ENCODE measurements at places on chromosomes 6 and 20. TPM values are rescaled to one million over a fixed set of nuclear protein-coding genes. Genes with fewer than 3 reads are reported as not detected.

GRCh38 chr6:147834084-147834776 lies 325.7 kb downstream of the SAMD5 start:
- no peaks in the 10 kb centered on the region for H3K4me1 ChIP-seq
- H3K4me3 ChIP-seq: no peak overlapping the region
- no peaks in the 10 kb centered on the region for H3K27me3 ChIP-seq
- DNase-seq: no peak
- no peak overlapping the region for H3K27ac ChIP-seq

DNA sequence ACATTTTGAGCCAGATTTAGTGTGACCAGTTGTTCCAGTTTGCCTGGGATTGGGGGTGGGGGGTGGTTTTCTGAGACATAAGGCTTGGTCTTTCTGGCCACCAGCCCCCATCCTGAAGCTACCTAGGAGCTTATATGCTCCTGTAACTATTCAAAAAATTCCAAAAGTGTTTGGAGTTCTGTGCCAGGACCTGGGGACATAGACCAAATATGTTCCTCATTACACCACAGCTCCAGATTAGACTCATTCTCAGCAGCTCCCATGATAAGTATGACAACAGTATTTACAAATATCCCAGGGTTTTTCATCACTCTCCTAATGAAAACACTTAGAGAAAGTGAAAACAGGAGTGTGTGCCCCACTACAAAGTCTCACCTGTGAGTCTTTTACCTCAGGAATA lies 37.8 kb upstream of the RNF144B start:
- H3K36me3 ChIP-seq: no peaks in the 10 kb centered on the region
- peak overlapping the region; percentile 65 for H3K27ac ChIP-seq
- H3K27me3 ChIP-seq: no peaks in the 10 kb centered on the region
- no peak overlapping the region for H3K4me3 ChIP-seq
- peaks cover 11% of the 10 kb centered on the region for H3K4me1 ChIP-seq

GRCh38 chr6:8041913-8042583 lies 22.1 kb downstream of the BLOC1S5 start:
- no peak for DNase-seq
- H3K4me1 ChIP-seq: 0 out of 2 replicates have a peak, but pooled peaks cover under 1% of the 10 kb centered on the region
- no peak overlapping the region for H3K27ac ChIP-seq
- H3K36me3 ChIP-seq: no peaks in the 10 kb centered on the region
- H3K27me3 ChIP-seq: no peaks in the 10 kb centered on the region

GRCh38 chr20:25012616-25013189 lies 20.2 kb upstream of the APMAP start:
- no peak for DNase-seq
- no peak overlapping the region for H3K4me3 ChIP-seq
- no peaks in the 10 kb centered on the region for H3K36me3 ChIP-seq
- H3K27me3 ChIP-seq: no peaks in the 10 kb centered on the region
- peaks cover 16% of the 10 kb centered on the region for H3K4me1 ChIP-seq

DNA sequence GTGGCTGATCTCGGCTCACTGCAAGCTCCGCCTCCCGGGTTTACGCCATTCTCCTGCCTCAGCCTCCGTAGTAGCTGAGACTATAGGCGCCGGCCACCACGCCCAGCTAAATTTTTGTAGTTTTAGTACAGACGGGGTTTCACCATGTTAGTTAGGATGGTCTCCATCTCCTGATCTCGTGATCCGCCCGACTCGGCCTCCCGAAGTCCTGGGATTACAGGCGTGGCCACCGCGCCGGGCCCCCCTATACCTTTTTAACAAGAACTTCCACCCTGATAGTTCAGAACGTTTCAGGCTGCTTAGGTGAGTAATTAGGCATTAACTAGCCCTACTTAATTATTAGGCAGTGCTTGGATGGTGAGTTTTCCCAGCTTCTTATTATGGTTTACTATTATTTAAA lies 552.5 kb downstream of the BCKDHB start:
- H3K27ac ChIP-seq: no peak overlapping the region
- H3K4me3 ChIP-seq: no peak overlapping the region
- no peaks in the 10 kb centered on the region for H3K4me1 ChIP-seq
- no peaks in the 10 kb centered on the region for H3K36me3 ChIP-seq
- DNase-seq: no peak
- H3K27me3 ChIP-seq: no peaks in the 10 kb centered on the region

The CTAGE9 gene
- not detected for total RNA-seq

DNA sequence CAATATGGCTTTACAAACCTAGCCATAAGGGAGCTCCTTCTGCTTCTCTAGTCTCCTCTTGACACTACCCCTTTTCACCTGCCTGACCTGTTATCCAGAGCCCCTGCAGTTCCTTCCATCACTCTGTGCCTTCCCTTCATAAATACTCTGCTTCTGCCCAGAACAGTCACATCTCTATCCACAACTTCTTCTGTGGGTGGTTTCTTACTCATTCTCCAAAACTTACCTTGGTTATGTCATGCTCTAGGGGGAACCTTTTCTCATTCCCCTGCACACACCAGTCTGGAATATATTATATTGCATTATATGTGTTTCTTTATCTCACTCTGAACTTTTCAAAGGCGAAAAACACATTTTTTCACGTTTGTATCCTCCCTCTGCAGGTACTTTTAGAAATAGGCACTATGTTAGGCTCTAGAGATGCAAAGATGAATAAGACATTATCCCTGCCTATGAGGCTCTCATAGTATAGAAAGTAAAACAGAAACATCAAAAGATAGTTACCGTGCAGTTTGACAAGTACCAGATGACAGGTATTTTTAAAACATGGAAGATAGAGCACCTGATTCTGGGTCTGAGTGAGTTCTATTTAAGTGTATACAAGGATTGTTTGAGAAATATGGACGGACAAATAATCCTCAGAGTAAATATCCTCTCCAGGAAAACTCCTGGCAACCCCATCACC lies 51.5 kb downstream of the AIG1 start:
- H3K27me3 ChIP-seq: no peaks in the 10 kb centered on the region
- 0 out of 2 replicates have a peak, but pooled peaks cover 6% of the 10 kb centered on the region for H3K4me1 ChIP-seq
- no peak overlapping the region for H3K4me3 ChIP-seq
- no peak for DNase-seq
- H3K36me3 ChIP-seq: no peaks in the 10 kb centered on the region

DNA sequence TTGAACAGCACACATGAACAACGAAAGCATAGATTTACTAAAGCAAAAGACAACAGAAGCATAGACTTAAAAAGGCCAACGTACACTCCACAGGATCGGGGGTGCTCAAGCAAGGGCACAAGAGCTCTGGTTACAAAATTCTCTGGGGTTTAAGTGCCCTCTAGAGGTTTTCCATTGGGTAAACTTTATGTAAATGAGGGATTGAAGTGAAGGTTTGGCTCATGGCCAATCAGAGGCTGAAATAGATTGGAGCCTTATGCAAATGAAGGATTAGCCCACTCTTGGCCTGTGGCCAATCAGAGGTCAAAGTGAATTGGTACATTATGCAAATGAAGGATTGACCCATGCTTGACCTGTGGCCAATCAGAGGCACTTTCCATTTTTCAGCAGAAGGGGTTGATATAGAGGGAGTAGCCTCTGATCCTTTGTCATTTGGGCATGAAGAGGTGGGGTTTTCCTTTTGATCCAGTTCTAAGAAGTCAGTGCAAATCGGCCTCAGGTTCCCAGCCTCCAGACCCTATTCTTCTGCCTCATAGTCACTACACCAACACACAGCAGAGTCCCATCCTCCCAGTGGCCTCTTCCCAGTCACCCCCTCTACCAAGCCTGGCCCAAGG lies 244.9 kb downstream of the THBS2 start:
- no peaks in the 10 kb centered on the region for H3K36me3 ChIP-seq
- H3K4me3 ChIP-seq: no peak overlapping the region

GRCh38 chr6:154478021-154478700 lies 32.3 kb downstream of the CNKSR3 start:
- H3K4me1 ChIP-seq: peaks cover 15% of the 10 kb centered on the region
- DNase-seq: no peak
- no peak overlapping the region for H3K27ac ChIP-seq

DNA sequence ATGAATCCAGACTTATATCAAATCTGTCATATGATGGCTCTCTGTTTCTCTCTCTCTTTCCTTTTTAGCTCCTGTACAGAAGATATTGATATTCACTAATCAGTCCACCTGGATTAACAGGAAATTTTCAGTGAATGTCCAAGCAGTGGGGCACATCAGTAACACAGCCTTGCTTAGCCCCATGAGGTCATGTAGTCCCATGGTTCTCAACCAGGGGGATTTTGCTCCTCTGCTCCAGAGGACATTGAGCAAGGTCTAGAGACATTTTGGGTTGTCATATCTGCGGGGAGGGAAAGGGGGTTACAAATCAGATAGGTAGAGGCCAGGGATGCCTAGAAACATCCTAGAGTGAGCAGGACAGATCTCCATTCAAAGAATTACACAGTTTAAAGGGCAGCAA lies 810 bp downstream of the GSTA1 start:
- H3K36me3 ChIP-seq: no peaks in the 10 kb centered on the region
- no peaks in the 10 kb centered on the region for H3K4me1 ChIP-seq
- H3K27ac ChIP-seq: no peak overlapping the region
- DNase-seq: no peak

DNA sequence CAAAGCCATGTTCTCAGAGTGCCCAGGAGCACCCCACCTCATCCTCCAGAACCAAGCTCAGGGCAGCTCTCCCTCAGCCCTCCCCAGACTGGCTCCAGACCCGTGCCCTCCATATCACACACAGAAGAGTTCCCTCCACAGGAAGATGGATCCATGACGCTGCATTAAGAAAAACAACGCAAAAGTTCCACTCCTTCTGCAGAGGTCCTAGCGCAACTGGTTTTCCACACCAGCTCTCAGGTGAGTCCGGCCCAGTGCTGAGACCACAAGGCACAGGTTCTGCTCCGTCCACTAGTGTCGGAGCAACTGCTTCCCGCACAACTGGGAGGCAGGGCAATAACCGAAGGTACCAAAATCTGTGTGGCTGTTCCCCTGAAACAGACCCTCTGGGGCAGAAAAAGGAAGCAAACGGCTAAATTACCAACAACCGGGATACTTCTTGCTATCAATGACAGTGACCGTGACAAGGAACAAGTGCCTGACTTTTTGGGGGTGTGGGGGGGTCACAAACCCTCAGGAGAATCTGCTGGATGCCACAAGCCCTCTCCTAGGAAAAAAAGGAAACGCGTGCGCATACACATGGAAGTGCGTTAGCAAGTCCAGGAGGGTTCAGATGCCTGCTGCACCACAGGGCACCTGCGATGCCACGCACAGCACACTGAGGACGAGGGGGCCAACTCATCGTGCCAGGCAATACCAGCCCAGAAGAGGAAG lies 49.2 kb downstream of the MYH7B start:
- no peak overlapping the region for H3K27ac ChIP-seq
- no peak for DNase-seq
- H3K36me3 ChIP-seq: peaks cover 6% of the 10 kb centered on the region
- H3K4me1 ChIP-seq: no peaks in the 10 kb centered on the region
- no peak overlapping the region for H3K4me3 ChIP-seq

The TUBB2B gene
- total RNA-seq: 2.5 TPM

GRCh38 chr6:110800196-110800838 lies 15.0 kb downstream of the CDK19 start:
- no peaks in the 10 kb centered on the region for H3K4me1 ChIP-seq
- H3K36me3 ChIP-seq: no peaks in the 10 kb centered on the region
- no peaks in the 10 kb centered on the region for H3K27me3 ChIP-seq
- H3K4me3 ChIP-seq: no peak overlapping the region
- no peak overlapping the region for H3K27ac ChIP-seq

The UBE2V1 gene
- total RNA-seq: 137 TPM

- no peak overlapping the region for H3K4me3 ChIP-seq
- no peaks in the 10 kb centered on the region for H3K4me1 ChIP-seq
- H3K36me3 ChIP-seq: no peaks in the 10 kb centered on the region
- no peak overlapping the region for H3K27ac ChIP-seq
- no peaks in the 10 kb centered on the region for H3K27me3 ChIP-seq
- DNase-seq: no peak
Observed at GRCh38 chr6:107361753-107362604, 97.4 kb downstream of the PDSS2 start.

GRCh38 chr6:161701056-161701455 lies 427.2 kb upstream of the AGPAT4 start:
- H3K27ac ChIP-seq: no peak overlapping the region
- no peak for DNase-seq
- no peaks in the 10 kb centered on the region for H3K4me1 ChIP-seq

GRCh38 chr6:85867595-85867994 lies 224.9 kb upstream of the SYNCRIP start:
- no peaks in the 10 kb centered on the region for H3K4me1 ChIP-seq
- no peak overlapping the region for H3K27ac ChIP-seq
- no peak for DNase-seq
- H3K4me3 ChIP-seq: no peak overlapping the region

- no peak overlapping the region for H3K27ac ChIP-seq
- no peak overlapping the region for H3K4me3 ChIP-seq
- H3K4me1 ChIP-seq: peaks cover 34% of the 10 kb centered on the region
- H3K27me3 ChIP-seq: no peaks in the 10 kb centered on the region
- no peaks in the 10 kb centered on the region for H3K36me3 ChIP-seq
Observed at GRCh38 chr6:106520711-106521401, 108.4 kb downstream of the RTN4IP1 start.

GRCh38 chr6:90368001-90368400 lies 71.4 kb upstream of the BACH2 start:
- no peaks in the 10 kb centered on the region for H3K36me3 ChIP-seq
- H3K27ac ChIP-seq: peak overlapping the region; percentile 74
- no peaks in the 10 kb centered on the region for H3K27me3 ChIP-seq
- no peak for DNase-seq

DNA sequence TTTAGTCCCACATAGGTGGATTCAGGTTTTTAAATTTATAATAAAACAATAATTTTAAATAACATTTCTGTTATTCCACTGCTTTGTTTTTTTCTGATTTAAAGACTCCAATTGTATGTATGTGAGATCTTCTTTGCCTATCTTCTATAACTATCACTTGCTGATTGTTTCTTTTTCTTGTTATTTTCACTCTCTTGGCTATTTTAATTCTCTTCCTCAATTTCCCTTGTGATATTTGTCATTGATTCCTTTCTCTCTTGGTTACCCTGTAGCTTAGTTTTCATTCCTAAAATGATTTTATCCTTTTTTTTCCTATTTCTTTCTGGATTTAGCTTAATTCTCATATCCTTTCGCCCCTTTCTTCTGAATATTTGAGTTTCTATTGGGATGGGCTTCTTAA lies 227.3 kb upstream of the TENT5A start:
- no peak overlapping the region for H3K4me3 ChIP-seq
- no peak for DNase-seq
- H3K27me3 ChIP-seq: no peaks in the 10 kb centered on the region
- H3K4me1 ChIP-seq: peaks cover 13% of the 10 kb centered on the region

The ZNF337 gene
- total RNA-seq: 14.6 TPM

- H3K27me3 ChIP-seq: no peaks in the 10 kb centered on the region
- no peaks in the 10 kb centered on the region for H3K4me1 ChIP-seq
- no peak overlapping the region for H3K4me3 ChIP-seq
- DNase-seq: no peak
- H3K36me3 ChIP-seq: no peaks in the 10 kb centered on the region
Observed at GRCh38 chr20:30168025-30168799, 1089.3 kb upstream of the DEFB115 start.

The RBBP9 gene
- total RNA-seq: 24.0 TPM

- DNase-seq: no peak
- no peaks in the 10 kb centered on the region for H3K4me1 ChIP-seq
- H3K27ac ChIP-seq: no peak overlapping the region
- 0 out of 2 replicates have a peak, but pooled peaks cover 4% of the 10 kb centered on the region for H3K36me3 ChIP-seq
Observed at GRCh38 chr20:51647674-51648570, 105.4 kb upstream of the NFATC2 start.

GRCh38 chr6:40489798-40490197 lies 97.4 kb downstream of the LRFN2 start:
- H3K27me3 ChIP-seq: peaks cover 57% of the 10 kb centered on the region
- no peaks in the 10 kb centered on the region for H3K36me3 ChIP-seq
- H3K27ac ChIP-seq: no peak overlapping the region
- H3K4me3 ChIP-seq: no peak overlapping the region
- H3K4me1 ChIP-seq: no peaks in the 10 kb centered on the region

GRCh38 chr6:149425224-149425623 lies 25.2 kb downstream of the SUMO4 start:
- H3K4me1 ChIP-seq: no peaks in the 10 kb centered on the region
- no peaks in the 10 kb centered on the region for H3K36me3 ChIP-seq
- DNase-seq: no peak
- no peak overlapping the region for H3K27ac ChIP-seq
- no peak overlapping the region for H3K4me3 ChIP-seq

All from PC-9 (cell line).